NCI-H1092 (cell line): ENCODE measurements at places on chromosomes 1 and 21.
A peak's percentile ranks its signal among the peaks of the same experiment; 100 is the strongest.

DNA sequence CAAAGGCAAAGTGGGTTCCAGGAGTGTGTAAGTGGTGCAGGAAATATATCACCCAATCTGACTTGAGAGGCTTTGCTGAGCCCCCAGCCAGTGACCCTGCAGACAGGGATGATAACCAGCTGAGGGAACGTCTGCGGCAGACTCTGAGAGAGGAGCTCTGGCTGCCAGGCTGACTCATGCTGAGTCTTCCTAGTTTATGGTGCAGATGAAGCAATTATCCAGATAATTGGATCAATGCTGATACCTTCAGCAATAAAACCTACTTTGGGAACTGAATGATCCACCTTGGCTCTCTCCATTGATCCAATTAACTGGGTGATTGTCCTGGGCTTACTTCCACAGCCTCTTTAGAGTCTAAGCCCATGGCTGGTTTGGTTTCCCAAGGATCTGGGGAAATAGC lies 7.3 kb downstream of the C8B start:
- no peak for DNase-seq

DNA sequence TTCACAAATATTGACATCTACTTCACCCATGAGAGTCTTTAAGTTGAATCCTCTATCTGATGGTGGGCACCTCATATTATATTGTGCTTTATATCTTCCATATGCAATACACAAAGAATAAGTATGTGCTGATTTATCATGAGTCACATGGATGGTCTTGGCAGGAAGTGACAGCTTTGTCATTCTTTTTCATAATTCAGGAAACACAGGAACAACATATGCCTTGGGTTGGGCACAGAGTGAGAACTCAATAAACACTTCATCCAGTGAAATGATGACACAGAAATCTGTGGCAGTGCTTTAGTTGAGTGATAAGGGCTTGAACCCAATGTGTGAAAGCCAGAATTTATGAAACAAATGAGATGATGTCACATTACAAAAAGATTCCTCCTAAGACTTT lies 41.2 kb downstream of the GADD45A start:
- DNase-seq: no peak

DNA sequence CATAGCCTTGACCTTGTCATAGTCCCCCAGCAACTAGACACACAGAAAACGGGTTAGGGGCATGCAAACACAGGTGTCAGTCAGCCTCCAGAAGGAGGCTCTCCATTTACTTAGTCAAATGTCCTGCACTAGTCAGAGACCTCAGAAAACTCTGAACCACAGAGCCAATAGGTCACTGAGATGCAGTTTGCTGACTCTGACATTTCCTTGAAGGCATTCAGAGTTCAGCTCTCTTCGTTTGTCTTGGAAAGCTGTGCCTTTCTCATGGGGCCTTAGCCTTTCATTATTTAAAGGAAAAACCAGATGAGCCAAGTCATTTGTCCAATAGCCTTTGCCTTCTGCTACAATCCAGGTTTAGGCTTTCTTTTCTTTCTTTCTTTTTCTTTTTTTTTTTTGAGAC lies 3.5 kb downstream of the OLFML2B start:
- DNase-seq: no peak

DNA sequence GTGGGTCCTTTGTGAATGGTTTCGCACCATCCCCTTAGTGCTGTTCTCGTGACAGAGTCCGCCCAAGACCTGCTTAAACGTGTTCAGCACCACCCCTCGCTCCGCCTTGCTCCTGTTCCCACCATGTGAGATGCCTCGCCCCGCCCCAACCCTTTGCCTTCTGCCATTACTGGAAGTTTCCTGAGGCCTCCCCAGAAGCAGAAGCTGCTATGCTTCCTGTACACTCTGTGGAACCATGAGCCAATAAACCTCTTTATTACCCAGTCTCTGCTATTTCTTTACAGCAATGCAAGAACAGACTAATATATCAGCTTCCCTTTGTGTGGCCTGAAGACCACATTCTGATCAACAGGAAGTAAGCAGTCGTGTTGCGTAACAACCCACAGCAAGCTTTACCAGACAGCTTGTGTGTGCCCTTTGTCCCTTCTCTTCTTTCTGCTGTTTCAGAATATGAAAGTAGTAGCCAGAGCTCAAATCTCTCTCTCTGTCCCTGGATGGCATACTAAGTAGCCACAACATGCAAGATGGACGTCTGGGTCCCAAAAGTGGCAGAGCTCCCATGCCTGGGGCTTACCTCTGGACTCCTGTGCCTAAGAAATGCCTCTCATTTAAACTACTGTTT lies 14.1 kb downstream of the HENMT1 start:
- no peak for DNase-seq

GRCh38 chr1:9900142-9901043 lies 9.7 kb downstream of the CTNNBIP1 start:
- DNase-seq: peak; percentile 83

GRCh38 chr1:83097715-83098114 lies 901.2 kb downstream of the TTLL7 start:
- DNase-seq: no peak

- DNase-seq: peak; percentile 22
Measured at GRCh38 chr1:161020509-161021164, at the start of gene F11R. TSS of gene F11R (minus strand) at chr1:161021152. CDS start at chr1:161021073, 79 bp downstream.
